ENCODE measurements at places on chromosomes 13 and 19.

DNA sequence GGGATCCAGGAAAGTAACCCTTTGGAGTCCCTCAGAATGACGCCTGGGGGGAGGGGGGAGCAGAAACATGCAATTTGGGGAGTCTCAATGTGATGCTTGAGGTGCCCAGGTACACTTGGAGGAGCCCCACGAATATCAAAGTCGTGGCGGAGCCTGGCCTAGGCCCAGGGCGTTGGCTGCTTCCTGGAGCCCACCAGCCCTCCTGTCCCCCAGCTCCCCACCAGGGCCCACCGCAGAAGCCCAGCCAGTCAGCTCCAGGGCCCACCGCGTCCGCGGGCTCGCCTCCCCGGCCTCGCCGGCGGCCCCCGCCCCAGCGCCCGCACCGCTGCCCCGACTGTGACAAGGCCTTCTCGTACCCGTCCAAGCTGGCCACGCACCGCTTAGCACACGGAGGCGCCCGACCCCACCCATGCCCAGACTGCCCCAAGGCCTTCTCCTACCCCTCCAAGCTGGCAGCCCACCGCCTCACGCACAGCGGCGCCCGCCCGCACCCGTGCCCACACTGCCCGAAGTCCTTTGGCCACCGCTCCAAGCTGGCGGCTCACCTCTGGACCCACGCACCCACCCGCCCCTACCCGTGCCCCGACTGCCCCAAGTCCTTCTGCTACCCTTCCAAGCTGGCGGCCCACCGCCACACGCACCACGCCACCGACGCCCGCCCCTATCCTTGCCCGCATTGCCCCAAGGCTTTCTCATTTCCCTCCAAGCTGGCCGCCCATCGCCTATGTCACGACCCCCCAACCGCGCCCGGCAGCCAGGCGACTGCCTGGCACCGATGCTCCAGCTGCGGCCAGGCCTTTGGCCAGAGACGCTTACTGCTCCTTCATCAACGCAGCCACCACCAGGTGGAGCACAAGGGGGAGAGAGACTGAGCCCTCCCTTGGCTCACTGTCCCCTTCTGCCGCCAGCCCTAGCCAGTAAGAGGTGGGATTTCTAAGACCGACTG, 2.1 kb downstream of the ZNF575 start:
- no peak for DNase-seq

DNA sequence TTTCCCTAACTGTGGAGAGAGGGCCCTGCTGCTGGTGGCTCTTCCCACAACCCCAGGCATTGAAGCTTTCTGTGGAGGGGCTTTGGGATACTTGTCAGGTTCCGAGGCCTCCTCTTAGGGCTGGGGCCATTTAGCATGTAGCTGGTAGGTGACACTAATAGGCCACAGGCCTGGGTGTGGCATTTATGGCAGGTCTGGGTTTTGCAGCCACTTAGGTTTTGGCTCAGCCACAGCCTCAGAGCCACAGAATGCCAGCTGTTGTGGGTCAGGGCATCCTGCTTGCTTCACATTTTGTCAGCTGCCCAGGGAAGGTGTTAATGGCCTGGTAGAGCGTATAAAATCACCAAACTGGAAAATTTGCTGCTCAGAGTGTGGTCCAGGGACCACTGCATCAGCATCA, 15.7 kb downstream of the FAM124A start:
- no peak for DNase-seq

GRCh38 chr19:3047496-3048189, 14.7 kb downstream of the TLE5 start:
- peak; percentile 46 for DNase-seq

DNA sequence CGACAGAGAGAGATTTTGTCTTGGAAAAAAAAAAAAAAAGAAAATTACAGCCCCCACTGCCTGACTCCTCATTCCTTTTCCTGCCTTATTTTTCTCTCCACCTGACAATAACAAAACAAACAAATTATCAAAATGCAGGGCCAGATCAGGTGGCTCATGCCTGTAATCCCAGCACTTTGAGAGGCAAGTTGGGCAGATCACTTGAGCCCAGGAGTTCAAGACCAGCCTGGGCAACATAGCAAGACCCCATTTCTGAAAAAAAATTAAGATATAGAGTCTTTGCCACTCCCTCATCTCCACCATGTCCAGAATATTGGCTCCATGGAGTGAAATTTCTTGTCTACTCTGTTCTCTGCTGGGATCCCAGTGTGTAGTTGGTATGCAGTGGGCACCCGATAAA, 7.2 kb downstream of the CERS4 start:
- DNase-seq: no peak

- no peak for DNase-seq
Measured at GRCh38 chr13:95391785-95392184, 90.5 kb upstream of the ABCC4 start.

GRCh38 chr13:46172531-46172991, 9.4 kb downstream of the LCP1 start:
- DNase-seq: no peak

- DNase-seq: peak; percentile 39
Measured at GRCh38 chr13:26589754-26590153, 32.3 kb downstream of the WASF3 start.

DNA sequence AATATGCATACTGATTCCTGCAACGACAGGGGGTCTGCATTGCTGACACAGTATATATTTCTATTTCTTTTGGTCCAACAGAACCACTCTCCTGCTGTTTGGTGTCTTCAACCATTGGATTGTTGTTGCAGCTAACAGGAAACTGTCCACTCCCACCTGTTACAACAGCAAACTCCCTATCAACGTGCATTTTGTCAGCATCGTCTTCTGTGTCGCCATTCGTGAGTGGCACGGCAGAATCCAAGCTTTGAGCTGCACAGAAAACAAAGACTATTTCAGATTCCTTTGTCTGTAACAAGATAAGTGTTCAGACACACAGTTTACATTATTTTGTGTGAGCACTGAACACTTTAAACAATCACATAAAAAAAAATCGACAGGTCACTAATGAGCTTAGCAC, 31.3 kb downstream of the ANKRD10 start:
- no peak for DNase-seq

DNA sequence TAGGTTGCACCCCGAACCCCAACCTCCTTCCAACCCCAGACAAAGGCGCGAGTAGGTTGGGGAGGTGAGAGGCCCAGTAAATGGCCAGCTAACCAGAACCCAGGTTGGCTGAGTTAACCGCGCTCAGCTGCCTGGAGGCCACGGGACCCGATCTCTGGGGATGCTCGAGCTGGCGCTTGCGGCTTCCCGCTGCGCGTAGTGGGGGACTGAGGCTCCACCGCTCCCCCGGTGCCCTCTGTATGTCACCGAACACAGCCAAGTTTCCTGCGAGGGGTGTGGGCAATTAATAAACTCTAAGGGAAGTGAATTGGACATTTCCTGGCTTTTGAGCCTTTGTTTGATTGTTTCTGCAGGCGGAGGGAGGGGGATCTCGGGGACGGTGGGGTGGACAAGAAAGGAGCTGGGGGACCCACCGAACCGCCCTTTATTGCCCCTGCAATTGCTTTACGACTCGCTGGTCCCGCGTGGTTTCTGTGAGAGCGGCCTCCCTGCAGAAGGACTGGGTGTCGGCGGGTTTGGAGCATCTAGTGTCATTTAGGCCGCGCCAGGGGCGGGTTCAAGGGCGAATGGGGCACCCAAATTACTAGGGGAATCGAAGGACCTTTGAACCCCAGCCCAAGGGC, 3.5 kb upstream of the ZIC5 start:
- DNase-seq: no peak

GRCh38 chr13:114164053-114164452, 15.0 kb upstream of the CFAP97D2 start:
- DNase-seq: no peak

GRCh38 chr13:53631511-53631910, 602.9 kb downstream of the OLFM4 start:
- no peak for DNase-seq

DNA sequence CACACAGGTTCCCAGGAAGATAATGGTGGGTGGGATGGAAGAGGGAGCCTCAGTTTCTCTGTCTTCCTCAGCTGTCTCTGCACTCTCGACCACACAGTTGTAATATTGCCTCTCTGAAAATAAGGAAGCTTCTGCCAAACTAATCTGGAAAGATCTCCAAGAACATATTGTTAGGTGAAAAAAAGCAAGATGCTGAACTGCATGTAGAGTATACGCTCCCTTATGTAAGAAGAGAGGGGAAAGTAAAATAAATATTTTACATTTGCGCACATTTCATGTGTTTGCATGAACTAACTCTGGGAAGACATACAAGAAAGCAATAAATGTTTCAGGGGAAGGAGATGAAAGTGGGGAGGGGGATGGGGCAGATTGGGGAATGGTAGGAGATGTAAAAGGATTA, 41.9 kb upstream of the CACNA1A start:
- DNase-seq: no peak

GRCh38 chr19:7833225-7834099, 3.4 kb downstream of the EVI5L start:
- DNase-seq: peak; percentile 30

DNA sequence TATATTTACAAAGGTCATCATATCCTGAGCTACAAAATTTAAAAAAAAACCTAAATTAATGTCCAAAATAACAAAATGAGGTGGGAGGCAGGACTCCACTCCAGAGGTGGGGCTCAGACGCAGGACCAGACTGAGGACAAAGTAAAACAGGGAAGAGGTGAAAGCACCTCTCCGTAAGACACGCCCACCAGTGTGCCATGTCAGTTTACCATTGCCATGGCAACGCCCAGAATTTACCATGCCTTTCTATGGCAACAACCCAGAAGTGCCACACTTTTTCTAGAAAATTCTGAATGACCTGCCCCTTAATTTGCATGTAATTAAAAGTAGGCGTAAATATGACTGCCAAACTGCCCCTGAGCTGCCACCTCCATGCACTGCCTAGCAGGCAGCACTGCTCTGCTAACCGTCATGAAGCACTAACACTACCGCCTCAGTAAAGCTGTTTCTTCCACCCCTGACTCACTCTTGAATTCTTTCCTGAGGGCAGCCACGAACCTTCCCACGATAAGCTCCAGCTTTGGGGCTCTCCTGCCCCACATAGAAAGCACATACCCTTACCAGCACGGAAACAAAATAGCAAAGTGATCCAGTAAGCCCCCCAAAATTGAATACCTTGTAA, 22.3 kb upstream of the PDCD5 start:
- DNase-seq: no peak

DNA sequence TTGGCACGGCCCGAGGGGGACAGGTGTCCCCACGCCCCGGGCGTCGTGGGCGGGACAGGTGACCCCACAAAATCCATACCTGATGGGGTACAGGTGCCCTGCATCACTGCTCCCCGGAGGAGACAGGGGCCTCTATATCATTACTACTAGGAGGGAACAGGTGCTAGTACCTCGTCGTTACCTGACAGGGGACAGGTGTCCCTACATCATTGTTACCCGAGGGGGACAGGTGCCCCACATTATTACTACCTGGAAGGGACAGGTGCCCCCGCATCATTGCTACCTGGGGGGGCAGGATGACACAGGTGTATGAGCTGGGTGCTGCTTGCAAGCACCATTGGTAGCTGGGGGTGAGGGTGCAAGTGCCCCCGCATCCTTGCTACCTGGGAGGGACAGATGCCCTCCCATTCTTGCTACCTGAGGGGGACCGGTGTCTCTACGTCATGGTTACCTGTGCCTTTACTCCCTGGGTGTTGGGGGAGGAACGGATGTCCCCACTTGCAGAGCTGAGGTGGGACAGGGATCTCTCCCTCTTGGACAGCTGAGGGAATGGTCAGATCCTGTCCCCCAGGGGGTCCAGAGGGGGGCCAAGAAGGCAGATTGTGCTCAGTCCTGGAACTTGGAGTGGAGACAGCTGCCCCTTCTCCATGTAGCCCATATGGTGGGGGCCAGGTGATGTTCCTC, 620 bp downstream of the CRTC1 start:
- DNase-seq: no peak

GRCh38 chr13:109517517-109517916, 268.9 kb downstream of the IRS2 start:
- no peak for DNase-seq

- DNase-seq: no peak
Measured at GRCh38 chr13:98335721-98336120, 158.7 kb upstream of the RNF113B start.

GRCh38 chr13:91776611-91777193, 378.3 kb downstream of the GPC5 start:
- DNase-seq: no peak

DNA sequence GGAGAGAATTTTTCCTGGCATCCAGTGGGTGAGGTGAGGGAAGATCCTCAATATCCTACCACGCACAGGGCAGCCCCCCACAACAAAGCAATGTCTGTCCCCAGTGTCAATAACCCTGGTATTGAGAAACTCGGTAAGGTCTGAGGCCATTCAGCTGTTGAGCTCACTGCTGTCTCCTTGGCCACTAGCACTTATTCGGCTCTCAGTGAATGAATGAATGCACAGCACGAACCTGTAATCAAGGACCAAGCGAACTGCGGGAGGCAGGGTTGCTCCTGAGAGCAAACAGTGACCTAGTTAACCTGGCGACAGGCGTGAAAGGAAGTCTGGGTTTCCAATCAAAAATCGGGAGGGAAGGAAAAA, 640 bp downstream of the ZSCAN5A start:
- DNase-seq: no peak

DNA sequence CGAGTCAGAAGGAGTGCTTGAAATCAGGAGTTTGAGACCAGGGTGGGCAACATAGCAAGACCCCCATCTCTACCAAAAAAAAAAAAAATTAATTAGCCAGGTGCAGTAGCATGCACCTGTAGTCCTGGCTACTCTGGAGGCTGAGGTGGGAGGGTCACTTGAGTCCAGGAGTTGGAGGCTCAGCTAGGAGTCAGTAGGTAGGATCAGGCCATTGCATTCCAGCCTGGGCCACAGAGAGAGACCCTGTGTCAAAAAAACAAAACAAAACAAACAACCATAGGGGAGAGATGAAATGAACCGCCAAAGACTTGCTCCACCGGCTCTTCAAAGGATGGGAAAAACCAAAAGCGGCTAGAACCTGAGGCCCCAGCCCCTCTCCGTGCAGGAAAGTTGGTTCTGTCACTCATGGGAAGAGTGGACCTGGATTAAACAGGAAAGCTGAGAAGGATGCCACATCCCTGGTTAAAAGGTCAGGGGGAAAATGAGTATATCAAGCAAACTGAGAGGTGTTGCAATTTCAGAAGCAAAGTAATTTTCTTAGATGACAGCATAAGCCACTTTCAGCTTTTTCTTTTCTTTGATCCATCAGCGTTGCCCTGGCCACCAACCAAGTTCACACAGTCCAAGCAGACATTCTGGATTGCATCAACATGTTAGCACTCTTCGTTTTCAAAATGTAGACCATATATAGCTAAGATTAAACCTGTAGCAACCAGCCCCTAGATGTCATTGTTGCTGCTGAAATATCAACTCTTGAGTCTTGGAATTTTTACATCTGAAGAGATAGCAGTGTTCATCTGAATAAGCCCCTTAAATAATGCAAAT, 8.9 kb upstream of the ZNF507 start:
- peak; percentile 42 for DNase-seq

GRCh38 chr13:108528303-108528702, 101.1 kb upstream of the MYO16 start:
- no peak for DNase-seq
